Common myeloid progenitor, CD34-positive (primary cell): ENCODE measurements at places on chromosomes 16 and 17.

DNA sequence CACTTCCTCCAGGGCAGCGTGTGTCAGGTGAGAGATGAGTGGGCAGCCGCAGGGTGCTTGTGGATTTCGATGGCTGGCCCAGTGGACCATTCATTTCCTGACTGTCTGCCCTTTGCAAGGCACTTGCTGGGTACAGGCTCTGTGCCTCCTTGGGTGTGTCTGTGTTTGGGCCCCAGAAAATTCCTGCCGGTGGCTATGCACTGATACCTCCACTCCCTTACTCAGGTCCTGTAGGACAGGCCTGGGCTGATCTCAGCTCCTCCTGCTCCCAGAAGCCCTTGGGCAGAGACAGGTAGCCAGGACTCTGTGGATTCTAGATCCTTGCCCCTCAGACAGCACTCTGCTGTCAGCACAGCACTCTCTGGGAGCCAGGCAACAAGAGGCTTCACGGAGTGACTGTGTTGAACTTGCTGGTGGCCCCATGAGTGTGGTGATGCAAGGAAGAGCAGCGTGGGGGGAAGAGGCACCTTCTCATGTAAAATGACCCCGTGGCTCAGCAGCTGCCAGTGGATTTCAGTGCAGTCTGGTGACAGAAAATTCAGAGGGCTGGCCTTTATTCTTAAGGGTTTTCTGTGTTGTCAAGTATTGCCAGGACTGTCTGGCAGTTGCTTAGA is 29.0 kb downstream of the PGS1 start:
- DNase-seq = no peak

- peak; percentile 94 for DNase-seq
Measured at GRCh38 chr17:68437979-68438822, 19.1 kb downstream of the WIPI1 start.

- DNase-seq = no peak
Measured at GRCh38 chr16:57623251-57624043, 5.0 kb upstream of the ADGRG1 start.

GRCh38 chr17:40926341-40926740 is 11.1 kb downstream of the KRT23 start:
- DNase-seq = no peak

- DNase-seq = no peak
Measured at GRCh38 chr17:16243385-16243784, 26.4 kb downstream of the PIGL start.

- DNase-seq = no peak
Measured at GRCh38 chr16:85314512-85314971, 202.3 kb upstream of the CIBAR2 start.

DNA sequence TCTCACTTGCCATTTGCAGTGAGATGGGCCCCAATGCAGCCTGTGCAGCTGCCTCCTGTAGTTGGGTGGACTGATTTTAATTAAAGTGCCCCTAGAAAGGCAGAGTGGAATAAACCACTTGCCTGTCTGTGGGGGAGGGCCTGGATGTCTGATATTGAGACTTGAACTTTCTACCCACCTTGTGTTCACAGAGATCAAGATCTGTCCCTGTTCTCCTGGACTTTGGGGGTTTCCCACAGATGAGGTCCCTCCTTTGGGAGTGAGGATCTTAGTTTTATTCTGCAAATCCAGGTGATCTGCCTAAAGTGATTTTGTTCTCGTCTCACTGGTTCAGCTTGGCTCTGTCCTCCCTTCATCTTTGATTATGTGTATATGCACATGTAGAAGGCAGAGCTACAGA is 7.7 kb upstream of the DHRS13 start:
- no peak for DNase-seq

- no peak for DNase-seq
Measured at GRCh38 chr16:9859701-9860327, 322.4 kb downstream of the GRIN2A start.

DNA sequence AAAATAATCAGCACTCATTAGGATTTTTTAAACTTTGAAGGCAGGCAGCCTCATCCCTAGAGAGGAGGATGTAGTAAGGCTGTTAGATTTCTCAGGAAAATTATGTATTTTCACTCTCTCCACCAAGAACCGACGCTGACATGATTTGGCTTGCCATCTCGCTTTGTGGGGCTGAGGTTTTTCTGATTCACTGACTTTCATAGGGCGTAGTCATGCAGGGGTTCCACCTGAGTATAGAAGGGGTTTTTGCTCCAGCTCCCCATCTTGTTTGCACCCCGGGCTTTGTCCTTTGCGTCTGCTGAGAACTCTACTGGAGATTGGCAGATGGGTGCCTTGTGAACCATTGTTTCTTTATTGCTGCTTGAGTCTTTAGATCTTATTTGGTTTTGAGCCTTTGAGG is 20.2 kb downstream of the TOM1L1 start:
- no peak for DNase-seq

DNA sequence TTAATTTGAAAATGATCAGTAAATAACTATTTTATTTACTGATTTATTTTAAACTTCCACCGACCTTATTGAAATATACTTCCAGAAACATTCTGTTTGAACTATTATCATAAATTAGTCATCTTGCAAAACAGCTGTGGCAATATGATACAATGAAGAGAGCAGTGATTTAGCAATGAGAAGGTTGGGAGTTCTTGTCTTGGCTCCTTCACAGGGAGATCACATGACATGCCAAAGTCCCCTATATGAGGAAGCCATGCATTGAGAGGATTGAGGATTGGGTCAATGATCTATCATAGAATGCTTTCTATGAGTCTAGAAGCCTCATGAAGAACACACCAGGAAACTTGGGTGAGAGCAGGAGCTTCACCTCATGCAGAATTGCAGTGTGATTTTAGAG is 222.7 kb downstream of the LGALS9B start:
- no peak for DNase-seq

DNA sequence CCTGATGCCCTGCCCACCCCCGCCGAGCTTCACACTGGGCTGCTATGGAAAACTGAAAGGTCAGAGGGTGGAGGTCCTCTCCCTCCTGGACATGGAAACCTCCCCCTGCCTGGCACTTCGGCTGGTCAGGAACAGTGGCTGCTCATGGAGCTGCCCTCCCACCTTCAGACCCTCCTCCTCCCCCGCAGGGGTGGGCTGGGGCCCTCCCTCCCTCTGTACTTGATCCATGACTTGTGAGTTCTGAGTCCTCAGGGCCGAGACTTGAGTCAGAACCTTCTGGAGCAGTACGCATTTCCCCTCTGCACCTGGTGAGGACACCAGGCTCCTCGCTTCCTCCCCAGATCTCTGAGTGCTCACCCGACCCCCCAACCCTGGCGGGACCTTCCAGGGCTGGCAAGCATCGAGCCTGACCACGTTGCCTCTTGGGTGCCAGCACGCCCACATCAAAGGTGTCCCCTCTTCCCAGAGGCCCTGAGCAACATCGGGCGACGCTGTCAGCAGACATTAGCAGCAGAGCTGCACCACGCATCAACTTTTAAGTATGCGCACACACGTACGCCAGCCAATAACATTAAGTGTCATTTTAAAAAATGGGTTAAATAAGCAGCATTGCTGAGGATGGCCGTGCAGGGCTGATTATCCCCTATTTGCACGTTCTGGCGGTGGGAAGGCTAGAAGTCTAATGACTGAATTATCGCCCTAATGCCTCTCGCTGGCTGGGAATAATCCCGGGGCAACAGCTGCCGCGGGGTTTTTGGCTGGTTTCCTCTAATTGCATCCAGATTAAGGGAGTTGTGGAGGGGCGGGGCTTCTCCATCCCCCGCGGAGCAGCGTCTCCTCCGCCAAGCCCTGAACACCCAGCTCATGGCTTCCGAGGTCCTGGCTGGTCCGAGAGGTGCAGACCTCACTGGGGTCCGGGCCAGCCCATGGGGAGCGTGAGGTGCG is 98.0 kb downstream of the TBC1D16 start:
- peak; percentile 38 for DNase-seq

- DNase-seq = no peak
Measured at GRCh38 chr17:62754631-62755030, 53.5 kb downstream of the MARCHF10 start.

- no peak for DNase-seq
Measured at GRCh38 chr16:51306886-51307595, 156.0 kb upstream of the SALL1 start.

- DNase-seq = no peak
Measured at GRCh38 chr17:81383504-81384421, 11.5 kb upstream of the BAHCC1 start.

DNA sequence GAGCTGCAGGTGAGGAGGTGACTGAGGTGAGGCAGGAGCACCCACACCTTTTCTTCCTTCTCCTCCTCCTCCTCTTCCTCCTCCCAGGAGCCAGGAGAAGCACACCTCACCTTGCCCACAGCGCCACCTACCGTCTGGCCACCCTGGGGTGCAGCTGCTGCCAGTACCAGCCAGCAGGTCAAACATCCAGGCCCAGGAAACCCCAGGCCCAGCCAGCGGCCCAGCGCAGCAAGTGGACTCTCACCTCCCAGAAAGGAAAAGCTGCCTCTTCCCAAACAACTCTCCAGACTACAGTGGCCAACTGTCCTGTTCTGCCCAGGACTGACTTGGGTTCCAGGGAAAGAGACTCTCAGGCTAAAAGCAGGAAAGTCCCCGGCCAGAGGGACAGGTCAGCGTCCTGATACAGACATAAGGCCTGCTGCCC is 22.7 kb downstream of the PEMT start:
- DNase-seq = peak; percentile 46

- no peak for DNase-seq
Measured at GRCh38 chr17:12917399-12917798, 100.4 kb downstream of the ELAC2 start.

DNA sequence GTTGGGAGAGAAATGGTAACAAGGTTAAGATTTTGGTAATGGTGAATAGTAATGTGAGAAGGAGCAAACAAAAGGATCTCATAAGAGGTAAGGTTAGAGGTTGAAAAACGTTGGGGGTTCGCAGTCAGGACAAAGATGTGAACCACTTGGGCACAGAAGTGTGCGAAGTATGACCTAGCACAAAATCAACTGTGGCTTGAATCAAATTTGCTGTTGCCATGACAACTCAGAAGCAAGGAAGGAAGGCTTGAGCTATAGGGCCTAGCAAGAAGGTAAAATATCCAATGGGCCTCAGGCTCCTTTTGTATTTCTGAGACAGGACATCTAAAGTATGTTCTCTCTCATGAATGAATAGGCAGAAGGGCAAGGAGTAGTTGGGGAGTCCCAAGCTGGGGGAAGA is 24.5 kb upstream of the TEKT1 start:
- no peak for DNase-seq

GRCh38 chr16:28878083-28878926 is at the start of gene ATP2A1:
TSS of gene ATP2A1 (plus strand) at chr16:28878488. CDS start at chr16:28878672, 184 bp downstream.
- DNase-seq = no peak

DNA sequence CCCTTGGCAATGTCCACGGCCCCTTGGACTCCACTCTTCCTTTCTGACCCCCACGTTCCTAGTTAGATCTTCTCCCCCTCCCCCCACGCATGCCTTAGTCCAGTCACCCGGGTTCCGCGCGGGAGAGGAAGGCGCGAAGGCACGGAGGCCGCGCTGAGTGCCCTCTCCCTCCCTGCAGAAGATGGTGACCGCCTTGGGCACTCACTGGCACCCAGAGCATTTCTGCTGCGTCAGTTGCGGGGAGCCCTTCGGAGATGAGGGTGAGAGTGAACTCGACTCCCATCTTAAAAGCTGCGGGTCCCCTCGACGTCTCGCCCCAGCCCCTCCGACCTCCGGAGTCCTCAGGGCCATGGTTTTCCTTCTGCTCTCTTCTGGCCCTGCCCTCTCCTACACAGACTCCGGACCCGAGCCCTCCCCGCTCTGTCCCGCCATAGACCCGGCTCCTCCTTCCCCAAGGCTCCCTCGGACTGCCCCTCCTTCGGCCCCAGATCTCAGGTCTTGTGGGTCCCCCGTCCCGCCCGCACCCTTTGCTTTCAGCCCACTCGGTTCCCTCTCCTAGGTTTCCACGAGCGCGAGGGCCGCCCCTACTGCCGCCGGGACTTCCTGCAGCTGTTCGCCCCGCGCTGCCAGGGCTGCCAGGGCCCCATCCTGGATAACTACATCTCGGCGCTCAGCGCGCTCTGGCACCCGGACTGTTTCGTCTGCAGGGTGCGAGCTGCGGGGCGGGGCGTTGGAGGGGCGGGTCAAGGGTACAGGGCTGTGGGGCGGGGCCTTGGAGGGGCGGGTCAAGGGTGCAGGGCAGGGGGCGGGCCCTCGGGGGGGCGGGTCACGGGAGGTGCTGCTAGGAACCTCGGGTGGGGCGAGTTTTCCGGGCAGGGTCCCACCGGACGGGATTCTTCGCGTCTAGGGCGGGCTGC is 4.6 kb downstream of the TGFB1I1 start:
- DNase-seq = peak; percentile 87

DNA sequence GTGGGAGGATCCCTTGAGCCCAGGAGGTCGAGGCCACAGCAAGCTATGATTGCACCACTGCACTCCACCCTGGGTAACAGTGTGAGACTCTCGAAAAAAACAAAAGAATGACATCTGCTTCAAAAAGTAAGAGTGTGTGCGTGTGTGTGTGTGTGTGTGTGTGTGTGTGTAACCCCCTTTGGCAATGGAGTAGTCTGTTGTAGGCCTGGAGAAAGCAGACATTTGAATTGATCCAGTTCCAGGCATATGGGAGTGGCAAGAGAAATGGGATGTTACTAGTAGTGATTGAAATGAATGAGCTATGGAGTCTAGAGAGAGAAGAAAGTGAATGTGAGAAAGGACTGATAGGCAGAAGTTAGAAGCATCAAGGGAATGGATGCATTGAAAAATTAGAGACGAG is 9.9 kb downstream of the CASC3 start:
- DNase-seq = no peak

- DNase-seq = peak; percentile 25
Measured at GRCh38 chr16:57000271-57001025, 11.1 kb downstream of the NLRC5 start.

DNA sequence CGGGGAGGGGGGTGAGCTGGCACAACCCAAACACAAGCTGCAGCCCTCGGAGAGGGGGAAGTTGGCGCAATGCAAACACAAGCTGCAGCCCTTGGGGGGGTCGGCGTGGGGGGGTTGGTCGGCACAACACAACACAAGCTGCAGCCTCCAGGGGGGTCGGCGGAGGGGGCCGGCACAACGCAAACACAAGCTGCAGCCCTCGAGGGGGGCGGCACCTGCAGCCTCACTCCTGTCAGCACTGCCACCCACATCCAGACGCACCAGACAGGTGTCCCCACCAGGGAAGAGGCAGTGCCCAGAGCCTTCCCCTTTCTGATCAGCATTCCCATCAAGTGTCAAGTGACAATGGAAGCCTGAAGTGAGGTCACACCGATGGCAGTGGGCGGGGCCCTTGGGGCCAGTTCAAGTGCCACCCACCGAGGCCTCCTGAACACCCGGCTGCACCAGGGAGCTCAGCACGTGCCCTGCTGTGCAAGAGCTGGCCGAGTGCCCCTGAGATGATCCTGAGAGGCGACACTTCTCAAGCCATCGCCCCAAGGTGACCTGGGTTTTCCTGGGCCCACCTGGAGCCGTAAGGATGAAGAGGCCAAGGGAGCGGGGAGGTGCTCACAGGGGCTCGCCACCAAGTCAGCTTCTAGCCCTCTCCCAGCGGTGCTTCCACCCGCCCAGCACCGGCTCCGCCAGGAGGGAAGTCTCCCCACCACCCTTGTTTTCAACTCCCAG is 59.3 kb downstream of the KLHDC4 start:
- DNase-seq = no peak

- no peak for DNase-seq
Measured at GRCh38 chr16:70701596-70701995, 15.7 kb upstream of the MTSS2 start.
